ENCODE measurements at places on chromosomes 4 and X. TPM values are rescaled to one million over a fixed set of nuclear protein-coding genes. Genes with fewer than 3 reads are reported as not detected.

Gene GPRASP2
- 78.6 TPM for total RNA-seq

Gene SASH3
- total RNA-seq, result 1.4 TPM

Gene CDKL2
- total RNA-seq, result 8.1 TPM

Gene DIPK2B
- total RNA-seq, result 13.6 TPM
